Cortex of kidney (tissue), 1 donor: ENCODE measurements at places on chromosomes 3 and 15.

DNA sequence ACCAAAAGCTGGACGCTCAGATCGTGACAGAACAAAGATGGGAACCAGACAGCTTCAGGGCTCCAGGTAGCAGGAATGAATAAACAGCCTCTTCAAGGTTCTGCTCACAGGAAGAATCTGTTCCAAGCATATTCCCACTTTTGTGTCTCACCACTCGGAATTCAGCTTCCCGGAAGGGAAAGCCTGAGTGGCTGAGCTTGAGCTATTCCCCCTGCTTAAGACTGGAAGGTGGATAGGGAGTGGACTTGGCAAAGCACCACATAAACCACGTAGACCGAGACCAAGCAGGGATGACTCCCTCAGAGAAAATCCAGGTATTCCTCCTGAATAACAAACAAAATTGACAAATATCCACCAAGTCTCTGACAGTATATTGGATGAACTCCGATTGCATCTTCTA, 180.2 kb upstream of the NR2F2 start:
- no peak for DNase-seq

DNA sequence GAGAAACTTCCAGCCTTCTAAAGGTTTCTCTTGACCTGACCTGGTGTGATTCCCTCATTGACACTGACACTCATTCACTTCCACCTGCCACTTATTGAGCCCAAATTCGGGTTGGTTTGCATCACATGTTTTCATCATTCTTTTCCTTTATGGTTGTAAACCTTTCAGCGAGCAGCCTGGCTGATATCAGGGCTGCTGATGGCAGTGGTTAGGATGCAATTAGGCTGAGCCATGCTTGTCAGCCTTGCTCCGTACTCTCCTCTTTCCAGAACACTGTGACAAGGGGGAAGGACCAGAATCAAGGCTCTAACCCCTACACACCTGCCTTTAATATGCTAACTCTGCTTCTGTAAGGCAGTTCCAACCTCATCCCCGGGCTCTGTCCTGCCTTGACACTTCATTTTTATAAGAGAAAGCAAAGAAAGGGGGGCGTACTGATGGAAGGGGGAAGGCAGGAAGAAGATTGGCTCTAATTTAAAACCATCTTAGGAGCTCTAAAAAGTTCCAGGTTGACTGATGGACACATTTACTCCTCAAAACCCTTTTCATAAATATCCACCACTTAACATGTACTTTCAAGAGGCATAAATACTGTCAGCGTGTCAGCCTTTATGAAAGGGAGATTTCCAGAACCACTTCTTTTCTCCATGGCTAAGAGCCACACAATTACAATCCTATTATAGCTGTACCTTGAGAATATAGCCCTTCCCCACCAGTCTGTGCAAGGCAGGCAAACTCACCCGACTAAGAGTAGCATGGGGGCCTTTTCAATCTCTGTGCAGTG, 5.7 kb downstream of the NMNAT3 start:
- DNase-seq: no peak

- DNase-seq: no peak
These were observed 651.6 kb downstream of the NTRK3 start for GRCh38 chr15:87604857-87605446.

GRCh38 chr3:193828477-193828876, 235.5 kb downstream of the OPA1 start:
- no peak for DNase-seq

GRCh38 chr3:105691633-105692032, 177.2 kb downstream of the CBLB start:
- DNase-seq: no peak

DNA sequence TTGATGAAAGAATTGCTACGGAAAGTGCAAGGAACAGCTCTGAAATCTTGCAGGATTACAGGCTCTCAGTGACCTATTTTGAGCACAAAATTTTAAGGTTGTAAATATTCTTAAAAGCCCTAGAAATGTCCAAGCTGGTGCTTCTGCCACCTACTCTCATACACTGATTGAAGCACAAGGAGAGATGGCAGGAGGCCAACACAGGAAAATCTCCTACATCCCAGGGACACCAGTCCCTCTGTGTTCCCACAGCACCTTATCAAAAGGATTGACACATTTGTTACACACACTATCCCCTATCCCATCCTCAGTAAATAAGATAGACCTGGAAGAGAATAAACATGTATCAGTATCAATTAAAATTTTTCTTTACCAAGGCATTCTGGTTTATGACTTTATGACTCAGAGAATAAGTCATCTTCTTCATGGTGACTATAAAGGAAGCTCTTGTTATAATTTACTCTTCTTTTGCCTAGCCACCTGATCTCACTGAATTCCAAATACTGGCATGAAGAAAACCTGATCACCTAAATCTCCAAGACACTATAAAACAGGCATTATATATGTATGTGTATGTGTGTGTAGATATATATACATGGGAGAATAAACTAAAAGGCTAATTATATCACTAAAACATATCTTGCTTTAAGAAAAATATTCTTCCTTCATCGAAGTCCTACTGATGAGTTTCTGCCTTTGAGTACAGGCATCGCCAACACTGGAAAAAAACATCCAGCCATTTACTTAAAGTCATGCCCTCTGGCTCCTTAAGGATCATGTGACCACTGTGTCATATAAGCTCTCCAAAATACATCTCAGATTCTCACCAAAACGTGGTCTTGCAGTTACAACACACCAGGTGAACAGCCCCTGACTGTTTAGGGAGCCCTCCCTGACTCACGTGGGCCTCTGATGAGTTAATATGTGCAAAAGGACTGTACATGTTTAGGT, 208.1 kb upstream of the NR2F2 start:
- no peak for DNase-seq

DNA sequence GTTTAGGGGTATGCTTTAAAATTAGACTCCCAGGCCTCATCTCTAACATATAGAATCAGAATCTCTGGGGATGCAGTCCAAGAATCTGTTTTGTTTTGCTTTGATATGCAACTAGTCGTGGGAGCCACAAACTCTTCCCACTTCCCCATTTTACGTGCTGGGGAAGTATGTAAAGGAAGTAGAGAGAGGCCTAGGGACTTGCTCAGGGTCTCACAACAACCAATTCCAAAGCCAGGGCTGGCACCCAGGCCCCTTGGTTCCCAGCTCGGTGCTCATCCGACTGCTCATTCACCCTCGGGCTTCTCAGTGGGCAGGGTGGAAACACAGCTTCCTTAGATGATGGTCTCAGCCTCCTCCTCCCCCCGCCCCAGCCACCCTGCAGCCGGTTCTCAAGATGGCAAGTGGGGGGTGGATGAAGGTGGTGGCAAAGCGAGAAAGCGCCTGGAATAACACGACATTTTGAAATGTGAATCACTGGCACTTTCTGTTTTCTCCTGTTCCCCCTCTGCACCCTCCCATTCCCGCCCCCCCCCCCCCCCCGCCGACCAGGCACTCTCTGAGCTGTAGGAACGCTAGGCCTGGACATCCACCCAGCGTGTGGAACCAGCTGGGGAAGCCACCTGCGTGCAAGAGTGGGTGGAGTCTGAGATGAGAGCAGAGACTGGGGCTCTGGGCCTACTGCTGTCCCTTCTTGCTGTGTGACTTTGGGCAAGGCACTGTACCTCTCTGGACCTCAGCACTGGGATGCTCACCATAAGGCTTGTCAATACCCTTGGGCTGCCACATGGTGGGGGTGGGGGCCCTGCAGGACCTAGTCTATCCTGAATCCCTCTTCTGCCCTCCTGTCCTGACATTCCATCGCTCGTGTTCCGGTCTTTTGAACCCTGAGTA, 214.5 kb downstream of the RPLP1 start:
- DNase-seq: no peak

DNA sequence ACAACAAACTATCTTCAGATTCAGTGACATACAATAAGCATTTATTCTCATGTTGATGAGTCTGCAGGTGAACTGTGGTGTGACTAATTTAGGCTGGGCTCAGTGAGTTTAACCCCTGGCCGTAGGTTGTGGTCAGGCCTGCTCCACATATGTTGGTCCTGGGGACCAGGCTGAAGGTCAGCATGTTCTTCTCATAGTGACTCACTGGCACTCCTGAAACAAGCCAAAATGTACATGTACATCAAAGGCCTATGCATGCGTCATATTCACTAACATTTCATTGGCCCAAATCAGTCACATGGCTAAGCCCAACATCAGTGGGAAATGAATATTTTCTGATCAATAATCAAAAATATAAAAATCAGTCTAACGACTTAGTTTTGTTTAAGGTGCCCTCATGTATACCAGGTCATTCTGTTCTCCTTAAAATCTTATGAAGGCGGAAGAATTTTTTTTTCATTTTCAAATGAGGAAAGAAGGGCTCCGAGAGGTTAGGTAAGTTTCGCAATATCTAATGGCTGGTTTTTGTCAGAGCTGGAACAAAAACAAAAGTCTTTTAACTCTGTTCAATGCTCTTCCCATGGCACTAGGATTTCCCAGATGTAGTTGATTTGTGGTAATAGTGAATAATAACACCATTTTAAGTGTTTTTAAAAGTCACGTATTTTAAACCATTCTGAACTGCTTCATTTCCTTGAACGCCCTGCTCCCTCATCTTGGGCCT, 148.5 kb downstream of the MFSD1 start:
- no peak for DNase-seq

GRCh38 chr3:118846176-118846575, 188.5 kb downstream of the IGSF11 start:
- no peak for DNase-seq

DNA sequence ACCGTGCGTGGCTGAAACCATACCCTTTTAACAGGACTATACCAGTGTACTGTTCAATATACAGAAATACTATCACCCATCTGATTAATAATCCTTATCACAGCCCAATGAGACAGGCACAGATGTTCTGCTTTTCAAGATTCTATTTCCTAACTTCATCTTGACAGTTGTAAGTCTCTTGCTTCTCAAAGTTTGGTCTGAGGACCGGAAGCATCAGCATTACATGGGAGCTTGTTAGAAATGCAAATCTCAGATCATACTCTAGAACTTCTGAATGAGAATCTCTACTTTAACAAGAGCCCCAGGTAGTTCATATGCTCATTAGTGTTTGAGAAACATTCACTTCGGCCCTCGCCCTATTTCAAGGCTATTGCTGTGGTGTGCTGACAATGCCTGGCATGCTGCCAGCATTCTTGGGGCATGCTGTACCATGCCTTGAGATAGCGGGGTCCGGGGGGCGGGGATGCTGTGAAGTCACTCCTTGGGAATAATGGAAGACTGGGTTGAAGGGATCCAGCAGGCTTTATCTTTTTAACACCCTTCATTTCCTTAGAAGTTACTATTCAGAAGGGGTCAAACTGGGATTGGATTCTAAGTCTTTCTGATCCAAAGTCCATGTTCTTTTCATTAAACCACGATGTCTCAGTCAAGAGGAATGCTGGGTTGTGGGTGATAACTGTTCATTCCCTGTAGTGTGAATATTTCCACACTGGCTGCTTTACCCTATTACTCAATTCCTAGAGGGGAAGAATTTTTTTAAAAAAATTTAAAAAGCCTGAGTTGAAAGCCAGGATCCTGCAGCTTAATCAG, 194.7 kb downstream of the LPP start:
- no peak for DNase-seq

GRCh38 chr3:72657666-72658065, 190.6 kb downstream of the SHQ1 start:
- DNase-seq: no peak

DNA sequence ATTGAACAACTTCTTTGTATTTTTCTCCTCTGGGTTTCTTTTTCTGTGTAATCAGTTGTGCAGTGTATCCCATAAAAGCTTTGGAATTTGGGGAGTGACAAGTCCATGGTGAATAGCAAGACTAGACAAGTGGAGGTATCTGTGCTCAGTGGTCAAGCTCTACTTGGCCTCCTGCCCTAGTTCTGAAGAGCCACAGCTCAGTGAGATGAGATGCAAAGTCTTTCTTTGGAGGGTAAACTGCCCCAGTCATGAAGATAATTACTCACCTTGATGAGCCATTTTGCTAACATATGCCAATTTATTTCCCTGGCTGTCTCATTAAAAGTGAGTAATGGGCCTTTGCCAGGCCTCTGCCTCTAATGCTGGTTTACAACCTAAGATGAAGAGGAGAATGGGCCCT, 271.2 kb upstream of the TRIM42 start:
- no peak for DNase-seq

DNA sequence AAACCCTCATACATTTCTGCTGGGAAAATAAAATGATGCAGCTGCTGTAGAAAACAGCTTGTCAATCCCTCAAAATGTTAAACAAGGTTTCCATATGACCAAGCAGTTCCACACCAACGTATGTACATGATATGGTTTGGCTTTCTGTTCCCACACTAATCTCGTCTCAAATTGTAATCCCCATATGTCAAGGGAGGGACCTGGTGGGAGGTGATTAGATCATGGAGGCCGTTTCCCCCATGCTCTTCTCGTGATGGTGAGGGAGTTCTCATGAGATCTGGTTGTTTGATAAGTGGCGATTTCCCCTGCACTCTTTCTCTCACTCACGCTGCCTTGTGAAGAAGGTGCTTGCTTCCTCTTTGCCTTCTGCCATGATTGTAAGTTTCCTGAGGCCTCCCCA, 100.6 kb upstream of the SLC24A5 start:
- DNase-seq: no peak

DNA sequence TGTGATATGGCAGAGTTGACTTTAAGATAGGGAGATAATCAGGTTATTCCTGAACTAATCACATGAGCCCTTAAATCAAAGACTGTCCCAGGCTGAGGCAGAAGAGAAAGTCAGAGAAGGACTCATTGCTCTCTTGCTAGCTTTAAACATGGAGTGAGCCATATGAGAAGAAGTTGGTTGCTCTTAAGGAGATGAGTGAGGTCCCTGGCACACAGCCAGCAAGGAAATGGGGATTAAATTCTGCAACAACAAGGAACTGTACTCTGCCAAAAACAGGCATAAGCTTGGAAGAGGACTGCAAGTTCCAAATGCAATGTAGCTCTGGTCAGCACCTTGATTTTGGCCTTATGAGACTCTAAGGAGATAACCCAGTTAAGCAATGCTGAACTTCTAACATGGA, 457.0 kb downstream of the PLOD2 start:
- DNase-seq: no peak

- no peak for DNase-seq
These were observed 54.5 kb downstream of the TMEM41A start for GRCh38 chr3:185444329-185444728.

- DNase-seq: no peak
These were observed 17.6 kb upstream of the TRAT1 start for GRCh38 chr3:108804966-108805365.

DNA sequence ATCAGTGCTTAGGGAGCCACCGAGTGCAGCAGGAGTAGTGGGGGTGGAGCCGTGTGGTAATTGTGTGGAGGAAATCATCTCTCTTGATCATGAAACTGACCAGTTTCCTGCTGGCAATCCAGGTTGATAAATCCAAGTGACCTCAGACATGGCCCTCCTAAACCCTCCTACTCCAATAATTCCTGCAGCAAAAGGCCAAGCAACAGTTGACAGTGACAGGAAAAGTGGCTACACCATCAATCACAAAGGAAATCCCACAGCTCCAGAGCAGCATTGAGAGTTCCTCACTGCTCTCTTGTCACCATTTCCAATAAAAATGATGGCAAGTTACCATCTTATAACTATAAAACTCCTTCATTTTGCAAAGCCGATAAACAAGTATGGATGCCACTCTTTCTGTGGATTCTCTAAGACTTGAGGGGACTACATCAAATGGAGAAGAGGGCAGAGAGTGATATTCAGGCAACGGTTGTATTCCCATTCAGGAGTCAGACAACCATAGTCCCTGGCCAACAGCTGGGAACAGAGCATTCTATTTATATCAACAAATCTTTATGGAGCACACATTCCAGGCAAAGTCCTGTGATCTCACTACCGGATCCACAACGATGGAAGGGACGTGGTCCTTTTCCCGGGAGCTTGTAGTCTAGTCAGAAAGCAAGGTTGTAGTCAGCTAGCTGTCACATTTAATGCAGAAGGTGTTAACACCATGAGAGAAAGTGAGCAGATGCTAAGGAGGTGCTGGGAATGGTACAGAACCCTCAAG, 312.5 kb upstream of the CTNNB1 start:
- DNase-seq: no peak
